Activated CD4-positive, alpha-beta T cell treated with anti-CD3 and anti-CD28 coated beads, Interleukin-2, amount 10 ng/mL, durations not matched to agents 7 days and 5 days (primary cell): ENCODE measurements at places on chromosomes 3 and 15. TPM values are rescaled to one million over a fixed set of nuclear protein-coding genes. Genes with fewer than 3 reads are reported as not detected.

The SNAP23 gene
- total RNA-seq, result 50.7 TPM

The TCAIM gene
- total RNA-seq, result 19.9 TPM

The LTK gene
- total RNA-seq, result 1.1 TPM

The PRR23C gene
- not detected for total RNA-seq

- DNase-seq, result no peak
- peaks cover 22% of the 10 kb centered on the region for H3K36me3 ChIP-seq
- no peaks in the 10 kb centered on the region for H3K4me1 ChIP-seq
- H3K27me3 ChIP-seq, result no peaks in the 10 kb centered on the region
- H3K4me3 ChIP-seq, result no peak overlapping the region
These were observed 38.4 kb downstream of the GTF2E1 start for GRCh38 chr3:120780977-120781376.

- H3K4me1 ChIP-seq, result no peaks in the 10 kb centered on the region
- no peaks in the 10 kb centered on the region for H3K36me3 ChIP-seq
- H3K27me3 ChIP-seq, result no peaks in the 10 kb centered on the region
- no peak for DNase-seq
These were observed 35.8 kb downstream of the THSD4 start for GRCh38 chr15:71151081-71151480.

- no peak overlapping the region for H3K4me3 ChIP-seq
- H3K27me3 ChIP-seq, result no peaks in the 10 kb centered on the region
- H3K4me1 ChIP-seq, result no peaks in the 10 kb centered on the region
- DNase-seq, result no peak
These were observed 353.1 kb downstream of the CHL1 start for GRCh38 chr3:549636-550035.

DNA sequence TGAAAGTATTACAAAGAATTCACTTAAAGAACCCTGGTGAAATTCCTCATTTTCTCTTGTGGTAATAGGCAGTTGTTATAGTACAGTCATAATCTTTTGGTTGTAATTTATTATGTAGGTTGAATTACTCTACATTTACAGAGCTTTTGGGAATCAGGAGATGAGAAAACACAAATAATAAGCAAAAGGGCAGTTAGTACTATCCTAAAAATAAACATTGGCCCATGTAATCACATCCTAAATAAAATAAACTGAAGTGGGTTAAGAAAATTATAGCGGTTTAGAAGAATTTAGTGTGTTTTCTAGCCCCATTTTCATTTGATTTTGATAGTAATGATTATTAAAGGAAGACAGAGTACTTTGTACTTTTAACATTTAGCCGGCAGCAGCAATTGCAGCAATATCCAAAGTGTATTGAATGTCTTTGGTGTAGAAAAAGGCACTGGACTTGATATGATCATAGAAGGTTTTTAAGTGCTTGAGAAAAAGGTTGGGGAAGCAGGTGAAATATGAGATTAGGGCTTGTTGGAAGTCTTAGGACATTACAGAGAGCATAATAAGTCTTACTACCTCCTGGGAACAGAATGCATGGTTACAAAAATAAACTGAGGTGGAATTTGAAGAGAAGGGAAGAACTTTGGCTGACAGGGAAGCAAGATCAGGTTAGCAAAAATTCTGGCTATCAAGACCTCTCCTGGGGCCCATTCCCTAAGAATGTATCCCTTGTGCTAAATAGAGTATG is 79.9 kb downstream of the MBNL1 start:
- H3K27ac ChIP-seq, result no peak overlapping the region
- H3K4me1 ChIP-seq, result peaks cover 35% of the 10 kb centered on the region
- no peaks in the 10 kb centered on the region for H3K27me3 ChIP-seq
- no peak overlapping the region for H3K4me3 ChIP-seq
- H3K36me3 ChIP-seq, result peaks cover 39% of the 10 kb centered on the region

GRCh38 chr15:79689030-79689429 is 207.8 kb downstream of the MTHFS start:
- no peaks in the 10 kb centered on the region for H3K36me3 ChIP-seq
- DNase-seq, result no peak
- H3K27ac ChIP-seq, result no peak overlapping the region
- no peaks in the 10 kb centered on the region for H3K4me1 ChIP-seq
- no peak overlapping the region for H3K4me3 ChIP-seq
- H3K27me3 ChIP-seq, result peaks cover 11% of the 10 kb centered on the region

DNA sequence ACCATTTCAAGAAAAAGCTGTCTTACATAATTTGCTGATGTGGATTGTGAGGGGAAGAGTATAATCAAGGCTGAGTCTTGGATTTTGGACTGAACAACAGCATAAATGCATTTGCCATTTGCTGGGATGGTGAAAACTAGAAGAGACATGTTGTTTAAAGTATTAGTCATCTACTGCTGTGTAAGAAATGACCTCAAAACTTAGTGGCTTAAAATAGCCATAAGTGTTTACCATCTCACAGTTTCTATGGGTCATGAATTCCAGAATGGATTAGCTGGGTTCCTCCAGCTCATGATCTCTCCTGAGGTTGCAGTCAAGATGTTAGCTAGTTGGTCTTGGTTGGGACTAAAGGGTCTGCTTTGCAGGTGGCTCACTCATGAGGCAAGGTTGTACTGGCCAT is 66.2 kb downstream of the SCN11A start:
- H3K27me3 ChIP-seq, result peaks cover 3% of the 10 kb centered on the region
- H3K27ac ChIP-seq, result no peak overlapping the region
- no peak overlapping the region for H3K4me3 ChIP-seq
- no peak for DNase-seq
- no peaks in the 10 kb centered on the region for H3K4me1 ChIP-seq

DNA sequence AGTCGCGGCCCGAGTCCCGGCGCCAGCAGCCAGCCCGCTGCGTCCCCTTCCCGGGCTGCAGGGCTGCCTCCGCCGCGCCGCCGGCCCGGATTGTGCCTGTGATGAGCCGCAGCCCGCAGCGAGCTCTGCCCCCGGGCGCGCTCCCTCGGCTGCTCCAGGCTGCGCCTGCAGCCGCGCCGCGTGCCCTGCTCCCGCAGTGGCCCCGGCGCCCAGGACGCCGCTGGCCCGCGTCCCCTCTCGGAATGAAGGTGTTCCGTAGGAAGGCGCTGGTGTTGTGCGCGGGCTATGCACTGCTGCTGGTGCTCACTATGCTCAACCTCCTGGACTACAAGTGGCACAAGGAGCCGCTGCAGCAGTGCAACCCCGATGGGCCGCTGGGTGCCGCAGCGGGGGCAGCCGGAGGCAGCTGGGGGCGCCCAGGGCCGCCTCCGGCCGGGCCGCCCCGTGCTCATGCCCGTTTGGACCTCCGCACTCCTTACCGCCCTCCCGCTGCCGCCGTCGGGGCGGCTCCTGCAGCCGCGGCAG is 1.2 kb downstream of the CHST2 start:
- no peak overlapping the region for H3K27ac ChIP-seq
- peak; percentile 46 for DNase-seq
- H3K4me3 ChIP-seq, result peak overlapping the region; percentile 69
- peaks cover 2% of the 10 kb centered on the region for H3K36me3 ChIP-seq
